ENCODE measurements at places on chromosomes 1 and 21.

DNA sequence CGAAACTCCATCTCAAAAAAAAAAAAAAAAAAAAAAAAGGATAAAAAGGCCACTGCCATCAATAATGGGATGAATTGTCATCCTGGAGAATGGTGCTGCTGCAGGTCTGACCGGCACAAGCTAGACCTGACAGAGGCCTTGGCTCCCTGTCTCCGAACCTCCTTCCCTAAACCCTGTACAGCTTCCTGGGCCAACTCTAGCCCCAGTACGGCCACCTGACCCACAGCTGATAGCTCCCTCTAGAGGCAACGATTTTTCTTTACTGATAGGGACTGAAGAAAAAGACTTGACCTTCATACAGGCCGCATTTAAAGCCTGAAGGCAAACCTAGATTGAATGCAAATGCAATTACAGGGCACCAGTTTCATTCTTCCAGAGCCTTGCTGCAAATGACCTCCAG, 30.7 kb downstream of the NOL9 start:
- DNase-seq, result no peak

GRCh38 chr1:2501041-2501819, 25.1 kb downstream of the PLCH2 start:
- no peak for DNase-seq

GRCh38 chr1:168643152-168643551, 66.7 kb downstream of the XCL1 start:
- no peak for DNase-seq

DNA sequence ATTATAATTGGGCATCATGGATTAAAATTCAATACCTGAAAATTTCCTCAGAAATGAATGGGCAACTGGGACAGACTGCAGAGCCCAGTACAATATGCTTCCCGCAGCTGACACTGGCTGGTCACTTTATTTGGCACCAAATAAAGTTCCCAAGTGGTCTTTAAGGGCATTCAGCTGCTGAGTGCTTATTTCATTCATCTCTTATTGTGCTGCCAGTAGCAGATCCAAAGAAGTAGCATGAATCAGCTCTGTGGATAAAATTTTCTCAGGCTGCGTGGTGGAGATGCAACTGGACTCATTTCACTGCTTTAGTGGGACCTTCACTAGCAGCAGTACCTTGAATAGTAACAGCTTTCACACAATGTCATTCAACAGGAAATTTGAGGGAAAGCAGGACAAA, 226.3 kb upstream of the ADGRL2 start:
- DNase-seq, result no peak

DNA sequence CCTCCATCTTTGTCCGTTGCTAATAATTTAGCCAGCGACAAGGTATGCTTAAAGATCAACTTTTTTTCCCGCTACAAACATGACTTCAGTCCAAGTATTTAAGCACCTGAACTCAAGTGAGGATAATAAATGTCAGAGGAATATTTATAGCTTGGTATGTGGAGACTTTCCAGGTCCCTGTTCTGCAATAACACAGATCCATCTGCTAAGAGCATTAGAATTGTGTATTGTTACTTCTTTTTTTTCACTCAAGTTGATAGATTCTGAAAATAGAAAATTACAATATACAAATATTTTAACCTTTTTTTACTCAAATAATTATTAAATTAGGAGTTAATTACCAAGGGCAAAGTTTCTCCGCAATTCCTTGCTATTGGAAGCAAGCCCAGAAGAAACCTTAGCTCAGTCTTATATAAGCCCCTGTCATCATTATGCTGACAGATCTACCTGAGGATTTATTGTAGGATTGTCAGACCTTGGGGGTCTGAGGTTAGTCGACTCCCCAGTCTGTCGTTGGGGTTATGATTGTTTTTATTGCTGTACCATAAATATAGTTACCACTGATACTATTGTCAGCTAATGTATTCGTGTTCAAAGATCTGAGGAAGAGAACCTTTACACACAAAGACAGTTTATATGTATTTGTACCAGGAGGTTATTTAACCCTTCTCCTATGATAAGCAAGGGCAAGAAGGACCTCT, 337.9 kb downstream of the TBX15 start:
- no peak for DNase-seq

DNA sequence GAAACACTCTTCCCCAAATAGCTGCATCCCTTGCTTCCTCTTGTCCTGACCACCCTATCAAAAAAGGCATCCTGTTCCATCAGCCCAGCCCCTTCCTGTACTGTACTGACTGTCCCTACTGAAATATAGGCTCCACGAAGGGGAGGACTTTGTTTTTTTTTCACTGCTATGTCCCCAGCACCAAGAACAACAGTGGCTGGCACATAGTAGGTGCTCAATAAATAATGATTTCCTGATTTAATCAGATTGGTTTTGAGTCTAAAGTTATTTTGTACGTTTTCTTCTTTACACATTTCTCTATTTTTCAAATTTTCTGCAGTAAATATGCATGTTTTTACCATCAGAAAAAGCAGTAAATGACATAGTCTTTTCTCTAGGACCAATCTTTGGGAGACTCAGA, 73.9 kb downstream of the CD58 start:
- no peak for DNase-seq

DNA sequence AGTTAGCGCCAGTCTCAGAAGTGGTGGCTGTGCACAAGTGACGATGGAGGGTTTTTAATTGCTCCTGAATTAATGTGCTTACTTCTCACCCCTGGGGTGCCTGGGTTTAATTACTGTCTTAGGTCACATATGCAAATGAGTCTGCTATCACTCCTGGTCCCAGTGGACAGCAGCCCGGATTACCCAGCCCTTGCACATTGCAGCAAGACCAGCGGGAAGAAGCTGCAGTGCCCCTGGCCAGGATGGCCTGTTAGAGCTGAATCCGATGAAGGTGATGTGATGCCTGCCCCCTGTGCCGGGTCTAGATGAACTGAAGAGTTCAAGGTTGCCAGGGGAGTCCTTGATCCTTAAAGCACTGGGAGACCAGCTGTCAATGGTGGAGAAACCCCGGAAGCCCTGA, 24.2 kb downstream of the ENO1 start:
- no peak for DNase-seq

- no peak for DNase-seq
Observed at GRCh38 chr1:24392604-24392946, 21.0 kb downstream of the STPG1 start.

GRCh38 chr1:6976044-6976375, 190.8 kb downstream of the CAMTA1 start:
- no peak for DNase-seq

DNA sequence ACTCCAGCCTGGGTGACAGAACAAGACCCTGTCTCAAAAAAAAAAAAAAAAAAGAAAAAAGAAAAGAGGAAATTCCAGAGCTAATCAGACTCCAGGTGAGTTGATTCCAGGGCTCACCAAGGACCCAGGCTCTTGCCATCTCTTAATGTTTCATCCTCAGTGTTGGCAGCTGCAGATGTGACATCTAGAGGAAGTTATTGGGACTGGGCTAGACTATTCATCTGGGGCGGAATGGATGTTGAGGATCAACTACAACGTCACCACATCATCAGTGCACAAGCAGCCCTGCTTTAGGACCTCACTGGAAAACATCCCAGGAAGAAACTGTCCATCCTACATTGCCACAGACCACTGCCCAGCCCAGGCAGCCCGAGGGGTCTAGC, 28.6 kb upstream of the PARP1 start:
- DNase-seq, result no peak

- DNase-seq, result no peak
Observed at GRCh38 chr1:92804721-92805201, 19.9 kb upstream of the EVI5 start.

- no peak for DNase-seq
Observed at GRCh38 chr1:162016631-162017030, 7.0 kb downstream of the OLFML2B start.

GRCh38 chr1:203308328-203308922, 3.1 kb downstream of the BTG2 start:
- DNase-seq, result no peak

GRCh38 chr1:62508187-62508758, 71.4 kb downstream of the USP1 start:
- no peak for DNase-seq

DNA sequence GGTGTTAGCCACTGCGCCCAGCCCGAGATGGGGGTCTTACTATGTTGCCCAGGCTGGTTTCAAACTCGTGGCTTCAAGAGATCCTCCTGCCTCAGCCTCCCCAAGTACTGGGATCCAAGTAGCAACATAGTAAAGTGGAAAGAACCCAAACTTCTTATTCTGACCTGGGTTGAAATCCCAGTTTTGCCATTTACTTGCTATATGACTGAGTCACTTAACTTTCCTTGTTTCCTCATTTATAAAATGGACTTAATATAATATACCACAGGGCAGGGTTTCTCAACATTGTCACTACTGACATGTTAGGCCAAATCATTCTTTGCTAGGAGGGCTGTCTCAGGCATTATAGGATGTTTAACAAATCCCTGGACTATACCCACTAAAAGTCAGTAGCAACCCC, 6.7 kb downstream of the PFDN2 start:
- no peak for DNase-seq

GRCh38 chr1:28113242-28113572, 24.8 kb upstream of the EYA3 start:
- no peak for DNase-seq

DNA sequence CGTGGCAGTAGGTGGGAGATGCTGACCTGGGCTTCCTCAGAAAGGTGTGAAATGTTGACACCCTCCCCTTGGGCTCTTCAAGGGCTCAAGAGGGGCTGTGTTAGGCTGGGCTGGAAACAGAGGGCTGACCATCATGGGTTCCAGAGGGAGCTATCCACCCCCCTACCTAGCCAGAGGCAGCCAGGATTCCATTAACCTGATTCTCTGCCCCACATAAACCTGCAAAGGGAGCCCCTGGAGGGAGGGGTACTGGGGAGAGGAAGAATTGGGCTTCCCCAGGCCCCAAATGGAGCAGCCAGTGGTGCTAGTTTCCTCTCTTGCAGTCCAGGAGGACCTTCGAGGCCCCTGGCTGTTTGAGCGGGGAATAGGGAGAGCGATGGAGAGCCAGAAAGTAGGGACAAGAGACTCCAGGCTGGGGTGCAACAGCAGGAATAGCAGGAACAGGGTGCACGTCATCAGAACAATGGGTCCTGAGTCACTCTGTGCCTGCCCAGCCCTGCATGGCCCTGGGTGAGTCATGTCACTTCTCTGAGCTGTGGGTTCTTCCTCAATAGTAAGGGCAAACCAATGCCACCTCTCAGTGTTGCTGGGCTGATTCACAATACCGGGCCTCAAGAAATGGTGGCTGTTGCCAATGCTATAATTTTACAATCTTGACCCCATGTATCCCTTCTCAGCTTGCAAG, 121.2 kb downstream of the EPHB2 start:
- DNase-seq, result no peak

DNA sequence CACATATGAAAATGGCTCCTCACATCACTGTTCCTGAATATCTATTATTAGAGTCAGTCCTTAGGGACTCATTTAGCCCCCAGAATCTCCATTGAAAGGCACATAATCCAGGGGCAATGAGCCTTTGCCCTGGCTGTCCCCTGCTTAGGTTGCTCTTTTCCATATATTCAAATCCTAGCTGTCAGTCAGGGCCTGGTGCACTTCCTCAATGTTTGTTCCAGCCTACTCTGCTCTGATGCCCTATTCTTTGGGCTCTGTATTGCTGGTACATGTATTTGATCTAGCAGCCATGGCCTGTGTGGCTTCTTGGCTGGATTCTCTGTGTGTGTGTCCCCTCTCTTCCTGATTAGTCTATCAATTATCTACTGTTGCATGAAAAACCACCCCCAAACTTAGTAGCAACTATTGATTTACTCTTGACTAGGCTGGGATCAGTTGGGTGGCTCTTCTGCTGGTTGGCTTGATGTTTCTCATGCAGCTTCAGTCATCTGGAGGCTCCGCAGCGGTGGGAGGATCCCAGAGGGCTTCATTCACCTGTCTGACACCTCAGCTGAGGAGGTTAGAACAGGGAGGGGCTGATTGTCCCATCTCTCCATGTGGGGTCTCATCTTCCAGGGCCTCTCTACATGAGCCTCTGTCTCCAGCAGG, 107.5 kb downstream of the DTL start:
- no peak for DNase-seq

DNA sequence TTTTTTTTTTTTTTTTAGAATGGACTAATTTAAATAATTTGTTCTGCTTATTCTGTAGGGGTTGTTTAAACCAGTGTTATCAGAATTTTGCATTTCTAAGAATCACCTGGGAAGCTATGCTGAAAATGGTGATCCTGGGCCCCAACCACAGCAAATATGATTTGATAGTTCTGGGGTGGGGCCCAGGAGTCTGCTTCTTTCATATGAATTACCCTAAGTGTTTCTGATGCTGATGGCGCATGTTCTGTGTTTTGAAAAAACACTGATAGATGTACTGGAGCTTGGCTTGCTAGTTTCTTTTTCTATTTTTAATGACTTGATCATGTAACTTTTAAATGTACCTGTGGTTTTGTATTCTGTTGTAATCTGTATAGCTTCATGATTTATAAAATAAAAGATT, 89.3 kb downstream of the CDC14A start:
- peak; percentile 23 for DNase-seq

DNA sequence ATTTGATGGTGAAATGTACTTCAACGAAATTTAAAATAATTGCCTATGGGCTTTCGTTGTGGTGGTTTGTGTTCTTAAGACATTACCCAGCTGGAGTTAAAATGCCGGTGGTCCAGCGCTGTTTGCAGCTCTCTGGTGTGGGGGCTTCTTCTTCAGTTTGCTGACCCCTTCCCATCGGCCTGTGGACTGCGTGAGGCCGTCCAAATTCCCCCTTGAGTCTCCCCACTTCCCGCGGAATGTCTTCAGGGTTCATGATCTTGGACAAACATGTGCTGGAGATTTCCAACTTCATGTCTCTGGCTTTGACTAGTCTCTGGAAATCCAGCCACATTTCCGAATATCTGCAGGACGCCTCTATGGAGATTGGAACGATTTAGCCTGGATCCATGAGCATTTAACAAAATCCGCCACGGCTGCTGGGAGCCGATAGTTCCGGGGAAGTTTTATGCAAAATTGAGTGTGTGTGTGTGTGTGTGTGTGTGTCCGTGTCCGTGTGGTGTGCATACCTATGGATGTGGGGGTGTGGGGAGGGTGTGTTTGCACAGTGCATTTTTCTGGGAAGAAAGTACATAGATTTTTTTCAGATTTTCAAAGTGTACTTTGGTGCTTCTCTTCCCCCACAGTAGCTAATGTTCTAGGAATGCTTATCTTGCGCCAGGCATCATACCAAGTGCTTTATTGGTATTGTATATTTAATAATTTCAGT, 117.2 kb downstream of the PCP4 start:
- no peak for DNase-seq

DNA sequence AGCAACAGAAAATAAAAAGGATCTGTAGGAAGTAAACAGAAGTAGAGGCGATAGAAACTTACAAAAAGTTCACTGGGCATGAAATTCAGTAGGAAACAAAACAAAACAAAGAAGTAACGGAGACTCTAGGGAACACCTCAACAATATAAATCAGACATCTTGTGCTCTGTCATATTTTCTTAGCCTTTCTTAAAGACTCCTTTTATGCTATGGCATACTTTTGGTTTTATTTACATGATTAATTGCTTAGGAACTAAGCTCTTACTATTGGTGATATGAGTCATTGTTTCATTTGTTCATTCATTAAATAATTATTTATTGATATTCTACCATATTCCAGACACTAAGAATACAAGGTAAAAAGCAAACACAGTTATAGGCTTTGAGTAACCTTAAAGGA, 126.6 kb downstream of the KCNT2 start:
- DNase-seq, result no peak

Data from activated effector memory CD4-positive, alpha-beta T cell treated with Interleukin-2 at 50 U/mL for 16 hours (primary cell).